ENCODE measurements at places on chromosomes 13 and 19.

DNA sequence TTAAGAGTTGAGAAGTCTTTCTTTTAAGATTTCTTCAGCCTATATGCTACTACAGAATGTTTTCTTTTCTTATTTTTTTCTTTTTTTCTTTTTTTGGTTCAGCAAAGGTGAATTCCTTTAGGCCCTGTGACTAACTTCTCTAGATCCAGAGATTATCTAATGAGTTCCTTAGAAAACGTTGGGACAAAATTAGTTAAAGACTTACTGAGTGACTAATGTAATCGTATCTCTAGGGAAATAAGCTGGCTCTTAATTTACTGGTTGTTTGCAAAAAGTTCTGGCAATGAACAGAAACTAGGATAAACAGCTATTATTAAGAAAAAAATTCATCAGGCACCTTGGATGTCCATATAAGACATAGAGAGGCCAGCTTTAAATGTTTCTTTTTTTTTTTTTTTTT is 30.7 kb upstream of the CSNK1A1L start:
- no peak for DNase-seq

DNA sequence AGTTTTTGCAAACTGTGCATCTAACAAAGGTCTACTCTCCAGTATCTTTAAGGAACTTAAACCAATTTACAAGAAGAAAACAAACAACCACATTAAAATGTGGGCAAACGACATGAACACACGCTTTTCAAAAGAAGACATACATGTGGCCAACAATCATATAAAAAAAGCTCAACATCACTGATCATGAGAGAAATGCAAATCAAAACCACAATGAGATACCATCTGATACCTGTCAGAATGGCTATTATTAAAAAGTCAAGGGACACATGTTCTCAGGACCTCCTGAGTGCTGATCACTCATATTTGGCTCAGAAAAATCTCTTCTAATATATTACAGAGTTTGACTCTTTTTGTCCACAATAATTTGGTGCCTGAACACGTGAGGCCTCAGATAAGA is 14.2 kb upstream of the LILRB1 start:
- DNase-seq: no peak

DNA sequence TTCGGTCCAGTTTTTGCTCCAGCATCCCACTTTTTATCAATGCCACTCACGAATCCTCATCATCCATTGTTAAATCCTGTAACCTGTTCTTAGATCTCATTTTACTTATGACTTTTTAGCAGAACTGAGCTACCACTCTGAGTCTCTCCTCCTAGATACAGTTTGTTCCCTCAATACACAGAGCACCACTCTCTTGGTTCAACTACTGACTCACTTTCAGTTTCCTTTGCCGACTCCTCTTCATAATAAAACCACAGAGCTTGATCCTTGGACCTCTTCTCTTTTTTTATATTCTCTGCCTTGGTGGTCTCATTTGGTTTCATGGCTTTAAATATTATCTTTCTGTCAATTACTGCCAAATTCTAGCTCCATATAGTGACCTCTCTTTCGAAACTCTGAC is 150.3 kb downstream of the SLITRK5 start:
- no peak for DNase-seq

DNA sequence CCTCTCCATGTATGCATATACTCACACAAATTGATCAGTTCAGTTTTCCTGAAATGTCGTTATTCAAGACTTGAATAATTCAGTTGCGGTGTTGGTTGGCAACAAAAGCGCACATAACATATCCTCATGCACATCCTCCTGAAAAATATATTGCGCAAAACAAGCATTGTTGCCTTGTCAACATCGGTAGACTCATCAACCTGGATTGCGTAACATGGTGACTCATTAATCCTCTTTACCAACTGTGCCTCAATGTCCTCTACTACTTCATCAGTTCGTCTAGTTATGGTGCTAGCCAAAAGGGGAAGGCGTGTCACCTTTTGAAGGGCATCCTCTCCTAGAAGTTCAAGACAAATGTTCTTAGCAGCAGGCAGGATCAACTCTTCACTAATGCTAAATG is 357.7 kb downstream of the LMO7 start:
- no peak for DNase-seq

GRCh38 chr13:75857291-75857690 is 221.2 kb downstream of the LMO7 start:
- DNase-seq: no peak

GRCh38 chr19:45503909-45504308 is 3.4 kb upstream of the VASP start:
- no peak for DNase-seq

DNA sequence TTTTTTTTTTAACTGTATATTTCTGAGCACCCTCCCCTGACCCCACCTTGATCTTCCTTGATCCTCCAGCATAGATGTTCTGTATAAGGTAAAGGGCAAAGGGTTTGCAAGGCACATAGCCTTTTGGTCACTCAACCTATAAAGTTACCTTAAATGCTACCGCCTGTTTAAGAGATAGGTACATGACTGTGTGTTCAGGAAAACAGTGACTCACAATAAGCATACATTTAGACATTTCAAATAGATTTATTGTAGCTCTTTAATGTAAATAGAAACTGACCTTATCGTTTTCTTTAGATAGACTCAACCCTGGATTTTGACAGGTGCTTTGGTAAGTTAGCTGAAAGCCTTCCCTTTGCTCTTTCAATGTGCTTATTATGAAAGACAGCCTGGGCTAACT is 15.2 kb upstream of the SLC10A2 start:
- no peak for DNase-seq

DNA sequence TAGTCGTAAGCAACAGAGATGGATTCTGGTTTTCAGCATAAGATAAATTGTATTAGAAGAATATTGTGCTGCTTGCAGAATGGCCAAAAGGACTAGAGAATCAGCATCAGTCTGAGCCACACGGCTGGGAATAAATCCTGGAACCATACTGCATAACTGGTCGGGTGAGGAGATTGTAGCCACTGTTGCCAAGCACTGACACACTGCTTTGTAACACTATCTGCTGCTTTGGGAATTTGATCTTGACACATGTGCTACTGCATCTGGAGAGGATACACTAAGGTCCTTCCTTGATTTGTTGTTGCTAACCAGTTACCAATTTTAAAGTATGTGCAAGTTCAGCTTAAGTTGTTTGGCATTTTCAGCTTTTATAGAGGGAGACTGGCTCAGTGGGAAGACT is 1.9 kb downstream of the HNRNPA1L2 start:
- no peak for DNase-seq

- DNase-seq: no peak
Observed at GRCh38 chr13:29621051-29621800, 25.7 kb upstream of the SLC7A1 start.

DNA sequence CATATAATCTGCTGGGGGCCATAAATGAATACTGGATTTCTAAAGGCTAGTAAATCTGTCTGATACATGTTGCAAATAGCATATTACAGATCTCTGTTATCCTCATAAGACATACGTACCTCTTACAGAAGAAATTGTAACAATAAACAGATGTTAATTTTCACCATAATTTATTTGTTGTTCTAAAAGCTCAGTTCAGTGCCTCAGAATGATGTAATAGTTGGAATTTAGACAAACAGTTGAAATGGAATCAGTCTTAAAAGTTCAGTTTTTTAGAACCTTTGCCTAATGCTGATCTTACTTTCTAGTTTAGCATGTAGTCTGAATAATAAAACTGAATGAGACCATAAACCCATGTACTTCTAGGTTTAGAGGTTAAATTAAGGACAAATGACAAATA is 43.1 kb downstream of the B3GLCT start:
- no peak for DNase-seq

DNA sequence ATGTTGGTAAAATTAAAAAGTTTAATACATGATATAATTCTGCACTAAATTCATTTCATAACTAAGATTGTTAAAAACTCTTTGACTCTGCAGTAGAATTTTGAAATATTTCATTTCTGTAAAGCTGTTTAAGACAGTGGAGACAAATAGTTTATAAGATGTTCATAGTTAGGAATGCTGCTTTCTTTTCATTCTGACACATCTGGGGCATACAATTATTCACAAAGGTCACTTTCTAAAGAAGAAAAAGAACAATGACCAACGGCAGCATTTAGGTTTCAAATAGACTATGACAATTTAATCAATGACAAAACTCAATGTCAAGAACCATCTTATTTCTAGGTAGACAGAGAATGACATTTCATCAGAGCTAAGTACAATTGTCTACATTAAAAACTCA is 1422.1 kb downstream of the PCDH9 start:
- DNase-seq: no peak

GRCh38 chr13:45615501-45616101 is at the start of gene ERICH6B:
TSS of gene ERICH6B (minus strand) at chr13:45615739. CDS start at chr13:45597005, 18,734 bp downstream.
- DNase-seq: no peak

DNA sequence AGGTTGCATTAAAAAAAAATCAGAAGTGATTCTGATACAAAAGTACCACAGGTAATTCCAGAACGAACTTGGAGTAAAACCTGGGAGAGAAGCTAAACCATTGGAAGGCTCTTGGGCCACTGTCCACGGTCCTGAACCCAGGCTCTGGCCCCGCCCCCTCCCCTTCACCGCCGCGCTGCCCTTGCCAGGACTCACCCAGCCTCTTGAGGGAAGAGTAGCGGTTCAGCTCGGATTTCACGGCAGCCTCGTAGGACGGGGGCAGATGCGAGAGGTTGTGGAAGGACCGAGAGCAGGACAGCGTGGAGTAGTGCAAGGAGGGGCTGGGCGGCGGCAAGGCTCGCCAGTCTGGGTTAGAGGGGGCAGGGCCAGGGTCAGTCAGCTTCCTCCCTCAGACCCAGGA is 5.7 kb downstream of the SHISA7 start:
- no peak for DNase-seq

- DNase-seq: no peak
Observed at GRCh38 chr13:102003848-102004570, 397.8 kb downstream of the FGF14 start.

DNA sequence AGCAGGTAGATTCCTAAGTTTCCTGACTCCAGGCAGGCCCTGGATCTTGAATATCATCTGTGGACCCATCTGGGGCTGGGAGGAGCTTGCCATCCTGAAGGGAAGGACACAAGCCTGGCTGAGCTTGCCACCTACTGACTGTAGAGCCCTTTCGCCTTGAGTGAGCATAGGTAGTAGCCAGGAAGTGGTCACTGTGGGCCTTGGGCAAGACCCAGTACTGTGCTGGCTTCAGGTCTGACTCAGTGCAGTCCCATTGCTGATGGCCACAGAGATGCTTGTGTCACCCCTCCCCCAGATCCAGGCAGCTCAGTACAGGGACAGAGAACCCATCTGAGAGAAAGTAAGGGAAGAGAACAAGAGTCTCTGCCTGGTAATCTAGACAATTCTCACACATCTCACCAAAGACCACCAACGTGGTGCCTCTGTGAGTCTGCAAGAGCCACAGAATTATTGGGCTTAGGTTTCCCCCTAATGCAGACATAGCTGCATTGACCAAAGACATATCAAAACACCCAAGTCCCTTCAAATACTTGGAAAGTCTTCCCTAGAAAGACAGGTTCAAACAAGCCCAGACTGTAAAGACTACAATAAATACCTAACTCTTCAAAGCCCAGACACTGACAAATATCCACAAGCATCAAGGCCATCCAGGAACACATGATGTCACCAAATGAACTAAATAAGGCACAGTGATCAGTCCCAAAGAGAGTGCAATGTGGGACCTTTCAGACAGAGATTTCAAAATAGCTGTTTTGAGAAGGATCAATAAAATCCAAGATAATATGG is 108.2 kb upstream of the WASF3 start:
- DNase-seq: no peak

DNA sequence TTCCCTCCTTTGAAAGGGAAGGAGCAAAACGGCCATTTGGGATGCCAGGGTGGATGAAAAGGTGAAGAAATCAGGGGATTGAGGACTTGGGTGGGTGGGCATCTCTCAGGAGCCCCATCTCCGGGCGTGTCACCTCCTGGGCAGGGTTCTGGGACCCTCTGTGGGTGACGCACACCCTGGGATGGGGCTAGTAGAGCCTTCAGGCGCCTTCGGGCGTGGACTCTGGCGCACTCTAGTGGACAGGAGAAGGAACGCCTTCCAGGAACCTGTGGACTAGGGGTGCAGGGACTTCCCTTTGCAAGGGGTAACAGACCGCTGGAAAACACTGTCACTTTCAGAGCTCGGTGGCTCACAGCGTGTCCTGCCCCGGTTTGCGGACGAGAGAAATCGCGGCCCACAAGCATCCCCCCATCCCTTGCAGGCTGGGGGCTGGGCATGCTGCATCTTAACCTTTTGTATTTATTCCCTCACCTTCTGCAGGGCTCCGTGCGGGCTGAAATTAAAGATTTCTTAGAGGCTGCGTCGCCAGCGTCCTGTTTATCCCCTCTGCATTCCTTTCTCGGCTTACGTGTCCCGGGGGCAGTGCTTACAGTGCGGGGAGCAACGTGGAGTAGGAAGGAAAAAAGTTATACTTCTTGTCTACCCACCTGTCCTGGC is 15.2 kb upstream of the S1PR4 start:
- peak; percentile 72 for DNase-seq

DNA sequence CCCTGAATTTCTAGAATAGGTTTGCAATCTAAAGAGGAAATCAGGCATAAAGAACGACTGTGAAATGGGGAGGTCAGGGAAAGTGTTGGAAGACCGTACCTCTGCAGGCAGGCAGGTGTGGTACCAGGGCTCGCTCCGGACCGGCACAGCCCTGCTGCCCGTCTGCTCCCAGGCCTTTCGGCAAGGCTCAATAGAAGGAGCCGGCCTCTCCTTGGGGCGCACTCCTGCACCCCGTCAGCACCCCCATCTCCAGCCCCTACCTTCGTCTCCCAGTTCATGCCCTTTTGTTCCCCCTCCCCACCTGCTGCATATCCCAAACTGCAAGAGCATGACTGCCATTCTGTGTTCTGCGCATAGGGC is 139.8 kb upstream of the SOX1 start:
- DNase-seq: no peak

DNA sequence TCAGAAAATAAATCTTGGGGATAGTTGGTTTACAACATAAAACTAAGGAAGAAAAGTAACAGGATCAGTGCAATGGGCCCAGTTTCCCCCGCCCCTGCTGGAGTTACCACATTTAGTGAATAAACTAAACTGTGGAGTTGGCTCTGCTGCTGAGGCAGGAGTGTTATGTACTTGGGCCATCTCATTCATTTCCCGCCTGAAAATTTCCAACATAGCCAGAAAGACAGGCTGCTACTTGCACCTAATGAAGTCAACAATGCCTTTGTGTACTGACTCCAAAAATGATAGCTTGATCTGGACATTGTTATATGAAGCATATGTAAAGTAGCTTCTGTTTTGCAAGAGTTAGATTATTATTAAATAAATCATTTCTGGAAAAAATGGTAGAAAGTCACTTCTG is 7.9 kb upstream of the RNASEH2B start:
- no peak for DNase-seq

DNA sequence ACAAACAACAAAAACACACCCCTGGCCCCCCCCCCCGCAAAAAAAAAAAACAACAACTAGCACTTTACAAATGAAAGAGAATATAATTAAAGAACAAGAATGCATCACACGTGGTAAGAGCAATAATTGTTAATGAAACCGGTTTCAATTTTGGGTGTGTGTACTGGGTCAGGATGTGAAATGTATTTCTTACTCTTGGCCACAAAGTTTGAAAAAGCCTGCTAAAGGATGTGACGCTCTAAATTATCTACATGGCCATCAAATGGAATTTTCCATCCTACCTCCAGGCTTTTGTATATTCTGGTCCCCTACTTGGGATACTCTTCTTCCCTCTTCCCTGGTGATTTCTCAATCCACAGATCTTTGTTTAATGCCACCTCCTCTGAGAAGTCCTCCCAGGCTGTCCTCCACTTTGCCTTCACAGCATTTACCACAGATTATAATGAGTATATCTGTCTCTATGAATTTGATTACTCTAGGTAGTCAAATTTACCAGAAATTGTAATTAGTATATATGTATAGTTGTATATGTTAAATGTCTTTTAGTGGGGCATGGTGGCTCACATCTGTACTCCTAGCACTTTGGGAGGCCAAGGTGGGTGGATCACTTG is 2.1 kb downstream of the SARS2 start:
- DNase-seq: no peak
